ENCODE measurements at places on chromosomes 5 and 9.
A peak's percentile ranks its signal among the peaks of the same experiment; 100 is the strongest.

DNA sequence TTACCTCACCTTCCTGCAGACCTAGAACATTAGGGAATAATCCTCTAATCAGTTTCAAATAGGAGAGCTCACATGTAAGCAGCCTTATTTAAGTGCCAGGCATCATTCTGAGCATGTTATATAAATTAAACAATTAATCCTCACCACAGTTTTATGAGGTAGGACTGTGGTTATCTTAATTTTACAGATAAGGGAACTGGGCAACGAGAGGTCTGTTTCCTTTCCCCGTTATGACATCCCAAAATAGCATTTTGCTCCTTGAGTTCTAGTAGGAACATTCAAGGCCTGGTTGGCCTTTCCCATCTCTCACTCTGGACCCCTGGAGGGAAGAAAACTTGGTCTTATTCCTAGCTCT is 19.1 kb upstream of the IFNB1 start:
- no peak for DNase-seq

DNA sequence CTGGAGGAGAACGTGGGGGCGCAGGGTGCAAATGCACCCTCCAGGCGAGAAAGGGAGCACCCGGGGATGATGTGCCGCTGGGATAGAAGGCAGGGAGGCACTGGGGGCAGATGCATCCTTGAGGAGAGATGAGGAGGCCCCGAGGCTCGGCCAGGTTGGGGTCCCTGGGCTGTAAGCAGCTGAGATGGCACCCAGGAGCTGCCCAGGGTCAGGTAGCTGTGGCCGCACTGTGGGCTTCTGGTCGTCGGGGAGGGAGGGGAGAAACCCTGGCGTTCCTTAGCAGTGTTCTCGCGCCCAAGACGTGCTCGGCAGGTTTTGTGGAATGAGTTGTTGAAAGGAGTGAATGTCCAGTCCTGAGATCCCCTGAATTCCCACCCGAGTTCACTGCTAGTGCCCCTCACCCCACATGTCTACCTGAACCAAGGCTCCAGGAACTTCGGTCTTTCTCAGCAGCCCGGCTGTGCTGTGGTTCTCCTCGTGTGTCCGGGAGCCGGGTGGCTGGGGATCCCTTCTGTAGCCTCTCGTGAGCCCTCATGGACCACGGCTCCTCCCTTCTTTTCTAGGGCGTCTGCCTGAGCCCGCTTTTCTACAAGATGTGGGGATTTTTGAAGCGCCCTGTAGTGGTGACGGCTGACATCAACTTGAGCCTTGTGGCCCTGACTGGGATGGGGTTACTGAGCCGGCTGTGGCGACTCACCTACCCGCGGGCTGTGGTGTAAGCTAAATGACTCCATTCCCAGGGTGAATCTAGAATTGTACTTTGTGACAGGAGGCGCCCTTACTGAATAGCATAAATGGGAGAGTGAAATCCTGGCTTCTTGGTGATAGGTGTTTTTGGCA is 1.1 kb downstream of the POMT1 start:
- peak; percentile 37 for DNase-seq

DNA sequence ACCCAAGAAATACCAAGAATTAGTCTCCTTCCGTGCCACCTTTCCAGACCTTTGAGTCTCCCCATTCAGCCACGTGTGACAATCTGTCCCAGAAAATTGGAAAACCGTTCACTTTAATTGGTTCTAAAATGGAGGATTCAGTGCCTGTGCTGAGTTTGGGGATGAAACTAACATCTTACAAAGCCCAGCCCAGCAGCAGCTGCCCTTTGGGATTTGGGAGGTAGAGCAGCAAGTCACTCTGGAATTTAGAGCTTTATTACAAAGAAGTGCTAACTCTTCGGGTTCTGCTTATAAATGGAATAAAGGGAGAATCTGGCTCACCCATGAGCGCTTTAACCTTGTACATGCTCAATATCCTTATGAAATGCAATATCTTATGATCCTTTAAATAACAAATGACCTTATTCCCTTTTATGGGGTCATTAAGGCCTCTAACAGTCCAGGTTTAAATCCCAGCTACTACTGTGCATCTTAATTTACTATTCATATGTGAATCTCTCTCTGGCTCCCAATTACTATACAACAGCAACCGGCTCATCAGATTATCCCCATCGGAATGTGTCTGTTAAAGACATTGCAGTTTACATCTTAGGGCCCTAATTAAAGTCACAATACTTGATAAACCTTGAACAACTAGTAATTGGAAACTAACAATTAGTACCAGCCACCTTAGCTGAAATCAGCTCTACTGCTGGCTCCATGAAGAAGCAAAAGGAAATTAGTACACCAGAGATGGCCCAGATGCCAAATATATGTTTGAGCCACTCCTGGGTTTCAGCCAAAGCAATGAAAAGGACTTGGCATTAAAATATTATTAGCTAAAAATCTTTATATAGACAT is 271.8 kb upstream of the SMARCA2 start:
- no peak for DNase-seq

- DNase-seq, result no peak
These were observed 988 bp downstream of the SHISAL2B start for GRCh38 chr5:64691291-64691690.
